ENCODE measurements at places on chromosomes 11 and 22. TPM values are rescaled to one million over a fixed set of nuclear protein-coding genes. Genes with fewer than 3 reads are reported as not detected.

IFITM10 gene
- total RNA-seq, result 1.9 TPM

DNAL4 gene
- total RNA-seq, result 20.3 TPM

HTR3B gene
- not detected for total RNA-seq

CWC15 gene
- total RNA-seq, result 20.3 TPM

GGTLC2 gene
- not detected for total RNA-seq

OR51B4 gene
- 0.20 TPM for total RNA-seq

FJX1 gene
- 52.1 TPM for total RNA-seq

SCGB1A1 gene
- total RNA-seq, result not detected

BTG4 gene
- total RNA-seq, result not detected
